Cardiac septum (tissue), 1 donor: ENCODE measurements at places on chromosomes 6 and 20.

GRCh38 chr6:138206862-138207261, 11.4 kb downstream of the PBOV1 start:
- no peak for DNase-seq

GRCh38 chr6:15929685-15930084, 199.2 kb upstream of the MYLIP start:
- no peak for DNase-seq

DNA sequence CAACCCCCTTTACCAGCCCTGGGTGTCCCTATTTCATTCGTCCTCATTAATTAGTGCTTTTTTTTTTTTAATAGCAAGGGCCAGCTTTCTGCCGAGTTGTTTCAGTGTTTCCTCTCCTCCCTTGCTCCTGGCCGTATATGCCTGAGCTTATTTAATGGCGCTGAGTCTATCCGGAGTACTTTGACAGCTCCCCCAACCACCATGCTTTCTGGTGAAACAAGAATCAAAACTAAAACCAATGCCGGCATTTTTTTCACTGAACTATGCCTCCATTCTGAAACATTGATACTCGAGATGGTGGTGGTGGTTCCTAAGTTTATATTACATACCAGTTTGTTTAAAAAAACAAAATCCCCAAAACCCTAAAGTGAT, 1.2 kb downstream of the DCBLD1 start:
- no peak for DNase-seq

DNA sequence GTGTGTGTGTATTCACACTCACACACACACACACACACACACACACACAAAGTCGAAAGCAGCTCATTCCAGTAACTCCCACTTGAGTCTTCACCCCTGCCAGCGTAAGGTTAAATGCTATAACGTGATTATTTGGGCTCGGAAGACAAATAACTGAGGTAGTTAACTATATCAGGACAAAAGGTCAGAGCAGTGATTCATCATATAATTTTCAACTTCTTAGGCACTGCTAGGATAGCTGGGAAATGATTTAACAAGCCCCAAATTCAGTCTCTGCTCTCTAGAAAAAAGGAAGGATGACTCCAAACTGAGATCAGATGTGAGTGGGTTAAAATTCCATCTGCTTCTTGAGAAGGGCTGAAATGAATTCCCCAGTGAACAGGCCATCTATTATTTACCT, 30.7 kb downstream of the HDGFL1 start:
- DNase-seq: no peak

GRCh38 chr20:18394363-18394762, 72.5 kb downstream of the DZANK1 start:
- no peak for DNase-seq

DNA sequence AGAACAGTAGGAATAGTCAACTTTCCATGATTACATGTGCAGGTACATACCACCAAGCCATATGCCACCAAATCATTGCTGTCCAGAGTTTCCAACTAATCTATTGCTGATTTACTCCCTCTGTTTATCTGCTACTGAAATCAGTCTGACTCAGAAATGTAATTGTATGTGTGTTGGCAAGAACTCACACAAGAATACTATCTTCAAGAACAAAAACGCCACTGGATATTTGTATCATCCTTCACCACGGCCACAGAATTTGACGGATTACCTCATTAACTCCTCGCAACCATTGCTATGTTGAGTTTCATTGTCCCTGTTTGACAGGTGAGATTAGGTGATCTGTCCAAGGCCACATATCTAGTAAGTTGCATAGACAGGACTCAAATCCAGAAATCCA, 159.2 kb downstream of the GMPR start:
- DNase-seq: no peak

- DNase-seq: no peak
Measured at GRCh38 chr20:37925265-37926165, 22.6 kb downstream of the VSTM2L start.

DNA sequence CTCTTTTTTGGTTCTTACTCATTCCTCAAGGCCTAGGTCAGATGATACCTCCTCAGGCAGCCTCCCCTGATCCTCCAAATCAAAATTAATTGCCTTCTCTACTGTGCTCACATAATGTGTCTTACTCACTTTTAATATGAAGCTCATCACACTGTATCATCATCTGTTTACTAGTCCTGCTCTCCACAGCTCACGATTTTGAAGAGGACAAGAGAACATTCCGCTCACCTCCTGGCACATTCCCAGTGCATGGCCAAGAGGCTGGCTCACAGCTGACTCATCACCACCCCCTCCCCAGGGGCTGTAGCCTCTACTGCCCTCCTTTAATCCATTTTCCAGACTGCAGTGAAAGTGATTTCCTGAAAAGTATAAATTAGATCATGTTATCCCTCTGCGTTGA, 133.1 kb downstream of the ALDH8A1 start:
- DNase-seq: no peak

GRCh38 chr20:62025394-62025793, 40.3 kb downstream of the TAF4 start:
- DNase-seq: no peak

- no peak for DNase-seq
Measured at GRCh38 chr6:127343809-127344659, 625 bp upstream of the ECHDC1 start.

DNA sequence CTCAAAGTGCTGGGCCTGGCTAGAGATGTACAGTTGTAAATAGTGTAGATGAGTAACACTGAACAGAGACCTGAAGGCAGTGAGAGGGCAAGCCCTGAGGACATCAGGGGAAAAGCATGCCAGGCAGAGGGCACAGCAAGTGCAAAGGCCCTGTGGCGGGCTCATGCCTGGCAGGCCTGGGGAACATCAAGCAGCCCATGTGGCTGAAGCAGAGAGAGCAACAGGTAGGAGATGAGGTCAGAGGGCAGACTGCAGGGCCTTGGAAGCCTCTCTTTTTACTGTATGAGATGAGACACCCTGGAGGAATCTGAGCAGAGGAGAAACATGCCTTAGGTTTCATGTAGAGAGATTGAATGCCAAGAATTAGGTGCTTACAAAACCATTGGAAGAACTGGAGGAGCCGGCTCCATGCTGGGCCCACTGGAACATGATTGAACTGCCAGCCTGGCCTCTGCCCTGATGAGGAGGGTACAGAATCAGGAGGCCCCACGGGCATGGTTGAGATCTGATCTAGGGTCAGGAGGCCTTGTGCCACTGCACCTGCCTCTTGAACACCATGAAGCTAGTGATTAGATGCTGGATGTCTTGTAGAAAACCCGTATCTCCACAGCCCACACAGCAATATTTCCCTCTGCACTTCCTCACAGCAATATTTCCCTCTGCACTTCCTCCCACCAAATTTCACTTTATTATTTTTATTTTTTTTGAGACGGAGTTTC, 5.9 kb upstream of the HMGA1 start:
- DNase-seq: peak; percentile 29

GRCh38 chr6:167683028-167683862, 143.5 kb upstream of the AFDN start:
- DNase-seq: peak; percentile 87

DNA sequence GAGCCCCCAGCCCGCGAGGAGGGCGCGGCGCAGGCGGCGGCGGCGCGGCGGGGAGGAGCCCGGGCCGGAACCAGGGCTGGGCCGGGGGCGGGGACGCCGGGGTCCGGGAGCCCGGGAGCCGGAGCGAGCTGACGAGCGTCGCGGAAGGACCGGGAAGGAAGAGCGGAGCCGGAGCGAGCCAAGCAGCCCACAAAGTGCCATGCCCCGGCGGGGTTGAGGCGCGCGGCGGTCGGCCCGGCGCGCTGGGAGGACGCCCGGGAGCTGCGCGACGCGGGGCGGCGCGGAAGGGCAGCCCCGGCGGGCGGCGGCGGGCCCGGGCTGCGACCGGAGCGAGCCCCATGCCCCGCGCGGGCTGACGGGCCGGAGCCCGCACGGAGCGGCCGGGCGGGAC, 289 bp downstream of the FOXP4 start:
- no peak for DNase-seq

DNA sequence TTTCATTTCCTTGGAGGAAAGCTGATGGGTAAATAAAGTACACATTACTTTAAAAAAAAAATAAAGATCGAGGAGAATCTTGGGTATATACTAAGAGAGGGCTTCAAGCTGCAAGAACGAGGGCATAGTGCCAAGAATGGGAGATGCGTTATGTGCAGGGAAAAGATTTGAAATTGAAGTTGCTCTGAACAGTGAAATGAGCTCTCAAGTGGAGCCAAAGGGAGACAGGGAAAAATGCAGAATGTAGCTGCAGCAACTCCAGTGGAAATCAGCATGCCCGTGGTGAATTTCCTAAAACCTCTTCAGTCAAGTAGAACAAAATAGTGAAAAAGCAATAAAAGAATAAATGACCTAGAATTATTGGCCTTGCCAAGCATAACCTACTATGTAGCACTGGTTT, 11.4 kb upstream of the COL9A1 start:
- no peak for DNase-seq

DNA sequence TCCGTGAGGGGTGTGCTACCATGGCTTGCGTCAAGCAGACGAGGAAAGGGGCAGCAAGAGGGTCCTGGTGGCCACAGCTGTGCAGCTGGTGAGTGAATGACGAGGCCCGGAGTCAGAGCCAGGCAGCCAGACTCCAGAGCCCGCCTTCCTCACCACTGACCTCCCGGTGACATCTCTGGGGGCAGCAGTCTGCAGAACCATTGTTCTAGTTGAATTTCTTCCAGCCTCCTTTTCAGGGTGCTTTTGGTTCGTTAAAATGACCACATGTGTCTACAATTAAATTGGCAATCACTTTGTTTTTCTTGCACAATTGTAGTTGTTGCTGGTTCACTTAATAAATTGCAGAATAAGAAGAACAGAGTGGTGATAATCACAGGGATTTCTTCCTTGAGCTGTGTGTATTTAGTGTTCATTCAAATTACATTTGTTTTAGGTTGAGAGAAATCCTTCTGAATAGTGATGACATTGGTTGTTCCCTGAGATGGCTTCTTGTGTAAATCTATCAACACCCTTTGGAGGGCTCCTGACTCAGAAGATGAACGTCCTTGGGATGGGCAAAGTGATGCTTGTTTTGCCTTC, 96.4 kb downstream of the TULP4 start:
- DNase-seq: no peak

DNA sequence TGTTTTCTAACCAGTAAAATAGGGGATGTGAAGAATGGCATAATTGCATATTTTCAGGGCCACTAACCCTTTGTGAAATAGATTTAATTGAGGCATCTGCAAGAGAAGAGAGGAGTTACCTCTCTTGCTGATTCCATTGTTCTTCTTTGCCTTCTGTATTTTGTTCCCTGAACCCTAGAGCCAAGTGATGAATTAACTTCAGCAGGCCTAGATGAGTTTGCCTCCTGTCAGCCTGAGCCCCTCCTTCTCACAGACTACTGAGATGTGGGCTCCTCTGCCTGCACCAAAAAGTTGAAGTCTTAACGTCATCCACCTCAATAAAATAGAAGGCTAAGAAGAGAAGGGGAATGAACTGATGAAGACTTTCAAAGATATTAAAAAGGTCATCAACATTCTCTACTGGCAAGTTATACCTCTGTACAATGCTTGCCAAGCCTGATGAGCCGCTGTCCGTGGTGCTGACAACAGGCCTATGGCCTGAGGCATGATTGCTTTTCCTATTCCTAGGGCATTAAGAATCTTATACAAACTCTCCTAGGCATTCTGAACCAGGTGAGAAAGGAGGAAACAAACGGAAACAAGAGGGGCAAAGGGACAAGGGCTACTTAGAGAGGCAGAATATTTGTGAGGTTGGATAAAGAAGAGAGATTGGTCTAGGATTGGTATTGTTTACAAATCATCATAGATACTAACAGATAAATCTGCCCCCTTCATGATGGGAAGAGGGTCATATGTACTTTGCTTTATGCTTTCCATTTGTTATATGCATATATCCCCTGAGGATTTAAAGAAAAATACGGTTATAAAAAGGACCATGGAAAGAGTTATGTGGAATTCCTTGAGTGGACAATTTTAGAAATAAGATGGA, 46.8 kb downstream of the CD24 start:
- no peak for DNase-seq

DNA sequence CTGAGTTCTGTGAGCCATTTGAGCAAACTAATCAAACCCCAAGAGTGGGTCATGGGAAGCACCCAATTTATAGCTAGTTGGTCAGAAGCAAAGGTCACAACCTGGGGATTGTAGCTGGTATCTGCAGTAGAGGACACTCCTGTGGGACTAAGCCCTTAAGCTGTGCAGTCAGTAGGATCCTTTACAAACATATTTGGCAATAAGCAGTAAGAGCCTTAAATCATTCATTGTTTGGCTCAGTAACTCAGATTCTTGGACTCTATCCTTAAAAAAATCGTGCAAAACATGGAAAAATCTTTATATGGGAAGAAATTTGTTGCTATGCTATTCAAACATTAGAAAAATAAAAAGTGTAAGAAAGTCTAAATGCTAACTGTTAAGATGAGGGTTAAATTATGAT, 29.9 kb downstream of the FRK start:
- DNase-seq: no peak

GRCh38 chr6:68186870-68187269, 448.2 kb upstream of the ADGRB3 start:
- no peak for DNase-seq

- no peak for DNase-seq
Measured at GRCh38 chr20:21808139-21808538, 102.7 kb downstream of the PAX1 start.
